ENCODE measurements at places on chromosomes 3 and 15.

GRCh38 chr3:174000675-174001074, 603.1 kb downstream of the NLGN1 start:
- DNase-seq: no peak

DNA sequence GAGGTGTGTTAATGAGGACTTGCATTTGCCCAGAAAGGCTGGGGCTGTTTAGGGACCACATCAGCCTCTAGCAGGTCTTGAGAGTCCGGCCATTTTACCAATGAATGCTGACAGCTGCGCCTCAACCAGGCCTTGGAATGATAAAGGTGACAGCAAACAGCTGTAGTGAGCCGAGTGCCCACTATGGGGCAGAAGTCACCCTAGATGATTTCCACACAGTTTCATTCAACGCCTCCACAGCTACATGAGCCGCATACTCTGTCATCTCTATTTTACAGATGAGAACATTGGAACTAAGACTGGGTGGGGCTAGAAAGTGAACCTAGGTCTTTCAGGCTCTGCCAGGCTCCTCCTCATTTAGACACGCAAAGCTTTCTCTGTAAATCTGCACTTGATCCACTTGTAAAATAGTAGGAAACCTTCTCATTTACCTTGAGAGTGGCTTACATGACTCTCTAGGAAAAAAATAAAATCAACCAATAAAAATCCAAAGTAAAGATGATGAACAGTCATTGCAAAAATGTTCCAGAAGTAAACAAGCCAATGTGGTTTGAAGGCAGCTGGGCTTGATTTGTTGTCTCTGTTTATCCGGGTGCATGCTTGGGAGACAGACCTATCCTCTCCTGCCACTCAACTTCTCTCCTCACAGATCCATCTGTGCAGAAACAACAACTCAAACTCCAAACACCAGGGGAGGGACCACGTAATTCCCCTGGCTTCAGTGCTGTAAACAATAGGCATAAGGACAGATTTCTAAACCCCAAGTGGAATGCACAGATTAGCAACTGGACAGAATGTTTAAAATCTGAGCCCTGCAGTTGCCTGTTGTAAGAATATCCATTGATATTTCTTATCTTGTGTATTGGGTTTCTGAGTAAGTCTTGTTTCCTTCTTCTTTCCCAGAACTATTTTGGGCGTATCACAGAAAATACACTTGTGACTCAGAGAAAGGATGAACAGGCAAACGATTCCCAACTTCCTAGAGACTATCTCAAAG, 31.5 kb upstream of the LDHAL6B start:
- peak; percentile 76 for DNase-seq

DNA sequence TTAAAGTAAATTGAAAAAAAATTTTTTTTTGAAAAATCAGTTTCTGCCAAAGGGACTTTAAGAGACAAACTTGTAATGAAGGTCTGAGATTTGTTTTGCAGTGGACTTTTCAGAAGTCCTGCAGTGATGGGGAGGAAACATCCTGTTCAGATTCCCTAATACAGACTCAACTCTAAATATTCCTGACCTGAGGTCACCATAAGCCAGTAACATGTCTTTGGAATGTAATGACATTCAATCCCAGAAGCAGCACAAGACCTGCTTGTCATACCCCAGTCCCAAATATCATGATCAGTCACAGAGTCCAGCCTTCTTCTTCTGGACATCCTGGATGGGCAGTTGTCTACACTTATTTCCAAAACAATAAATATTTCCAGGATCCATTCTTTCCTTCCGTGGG, 53.6 kb downstream of the TMEM39A start:
- DNase-seq: no peak

GRCh38 chr15:73870700-73871408, 2.5 kb upstream of the TBC1D21 start:
- DNase-seq: peak; percentile 79

DNA sequence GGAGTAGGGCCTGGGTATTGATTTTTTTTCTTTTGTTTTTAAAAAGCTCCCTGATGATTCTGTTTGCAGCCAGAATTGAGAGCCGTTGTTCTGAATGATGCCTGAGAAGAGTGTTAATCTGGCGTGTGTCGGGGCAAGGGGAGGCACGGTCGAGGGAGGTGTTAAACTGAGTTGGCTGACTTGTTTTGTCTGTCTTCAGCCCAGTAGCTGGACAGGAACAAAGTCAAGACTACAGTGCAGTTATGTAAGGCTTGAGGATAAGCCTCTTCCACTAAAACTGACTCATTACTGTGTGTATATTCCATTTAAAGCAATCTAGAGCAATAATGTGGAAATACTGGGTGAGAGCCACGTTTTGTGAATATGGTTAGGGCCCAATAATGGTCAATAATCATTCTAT, 119.0 kb upstream of the DLG1 start:
- no peak for DNase-seq

Measured in right atrium auricular region (tissue), 2 donors.